ENCODE measurements at places on chromosomes 16 and 17. TPM values are rescaled to one million over a fixed set of nuclear protein-coding genes. Genes with fewer than 3 reads are reported as not detected.

DNA sequence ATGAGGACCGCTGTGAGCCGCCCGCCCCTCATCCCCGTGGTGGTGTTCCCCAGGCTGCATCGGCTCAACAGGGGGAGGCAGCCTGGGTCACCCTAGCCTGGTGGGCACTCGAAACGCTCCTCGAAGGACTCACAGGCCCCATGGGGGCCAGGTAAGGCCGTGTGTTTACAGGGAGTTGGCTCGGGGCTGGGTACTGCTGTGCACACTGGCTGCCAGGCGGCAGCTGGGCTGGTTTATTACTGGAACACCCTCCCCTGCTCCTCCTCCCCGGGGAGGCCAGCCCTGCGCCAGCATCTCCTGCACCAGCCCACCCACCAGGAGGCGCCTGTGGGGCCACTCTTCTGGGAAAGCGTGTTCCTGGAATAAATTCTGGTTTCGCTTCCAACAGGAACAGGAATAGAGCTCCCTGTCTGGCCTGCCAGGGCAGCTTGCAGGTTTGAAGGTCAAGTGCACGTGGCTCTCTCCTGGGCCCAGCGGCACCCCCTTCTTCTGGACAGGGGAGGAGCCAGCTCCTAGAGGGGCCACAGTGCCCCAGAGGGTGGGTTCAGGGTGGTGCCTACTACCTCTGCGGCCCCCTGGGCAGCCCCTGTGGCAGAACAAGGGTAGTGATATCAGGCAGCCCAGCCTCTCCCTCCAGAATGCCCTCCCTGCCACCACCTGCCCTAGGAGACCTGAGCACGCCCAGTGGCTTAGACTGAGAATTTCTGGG, 11.3 kb downstream of the MCRIP1 start:
- no peak for DNase-seq

GRCh38 chr17:36204724-36205500, 6.0 kb upstream of the CCL4L2 start:
- DNase-seq: no peak

DNA sequence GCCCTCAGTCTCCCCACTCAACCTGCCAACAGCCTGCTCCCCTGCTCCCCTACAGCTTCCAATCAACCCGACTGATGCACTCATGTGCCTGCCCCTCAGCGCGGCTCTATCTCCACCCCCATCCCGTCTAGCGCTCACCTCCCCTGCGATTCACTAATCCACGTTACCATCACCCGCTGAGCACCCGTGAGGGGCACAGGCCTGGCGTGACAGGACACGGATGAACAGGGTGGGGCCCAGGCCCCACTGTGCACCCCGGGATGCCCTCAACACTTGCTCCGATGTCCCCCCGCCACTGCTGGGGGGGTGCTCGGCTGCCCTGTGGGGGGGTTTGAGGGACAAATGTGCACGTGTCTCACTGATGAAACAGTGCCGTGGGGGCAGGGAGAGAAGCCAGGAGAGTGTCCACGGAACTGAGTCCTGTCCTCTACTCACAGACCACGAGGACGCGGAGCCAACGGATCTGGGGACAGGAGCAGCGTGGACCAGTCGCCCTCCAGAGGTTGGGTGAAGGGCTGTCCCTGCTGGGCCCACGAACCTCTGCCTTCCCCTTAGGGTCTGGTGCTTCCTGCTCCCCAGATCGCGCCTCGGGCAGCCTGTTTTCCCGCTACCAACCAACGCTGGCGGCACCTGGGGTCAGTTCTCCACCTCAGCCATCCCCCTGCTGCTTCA, 66.7 kb downstream of the RPH3AL start:
- DNase-seq: no peak

DNA sequence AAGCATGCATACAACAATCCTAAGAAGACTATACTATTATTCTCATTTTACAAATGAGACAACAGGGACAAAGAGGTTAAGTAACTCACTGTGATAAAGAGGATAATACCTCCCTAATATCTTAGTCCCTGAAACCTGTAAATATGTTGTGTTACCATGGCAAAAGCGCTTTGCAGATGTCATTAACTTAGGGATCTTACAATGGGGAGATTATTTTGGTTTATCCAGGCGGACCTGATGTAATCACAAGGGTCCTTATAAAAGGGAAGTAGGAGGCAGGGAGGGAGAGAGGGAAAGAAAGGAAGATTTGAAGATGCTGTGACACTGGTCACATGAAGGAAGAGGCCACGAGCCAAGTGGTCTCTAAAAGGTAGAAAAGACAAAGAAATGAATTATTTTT, 164.7 kb downstream of the CNTNAP4 start:
- no peak for DNase-seq

GRCh38 chr17:70934231-70934630, 764.9 kb downstream of the KCNJ2 start:
- no peak for DNase-seq

GRCh38 chr17:68771867-68772515, 170.8 kb upstream of the FAM20A start:
- DNase-seq: no peak

DNA sequence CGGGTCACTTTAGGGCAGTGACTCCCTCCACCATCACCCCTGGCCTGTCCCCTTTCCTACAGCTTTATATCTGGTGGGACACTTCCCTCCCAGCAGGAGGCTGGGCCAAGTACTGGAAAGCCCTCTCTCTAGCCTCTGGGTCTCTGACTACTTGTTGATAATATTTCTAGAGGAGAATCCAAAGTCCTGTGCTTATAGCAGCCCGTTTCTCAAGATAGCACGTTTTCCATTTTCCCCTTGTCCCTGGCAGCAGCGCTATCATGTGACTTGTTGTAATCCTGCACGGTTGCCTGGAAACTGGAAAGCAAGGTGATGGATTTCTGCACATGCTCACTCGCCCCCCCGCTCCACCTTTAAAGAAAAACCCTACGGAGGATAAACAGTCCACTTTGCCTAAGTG, 3.3 kb upstream of the AXIN2 start:
- no peak for DNase-seq

- DNase-seq: no peak
These were observed 47.2 kb downstream of the OTOA start for GRCh38 chr16:21710938-21711337.

DNA sequence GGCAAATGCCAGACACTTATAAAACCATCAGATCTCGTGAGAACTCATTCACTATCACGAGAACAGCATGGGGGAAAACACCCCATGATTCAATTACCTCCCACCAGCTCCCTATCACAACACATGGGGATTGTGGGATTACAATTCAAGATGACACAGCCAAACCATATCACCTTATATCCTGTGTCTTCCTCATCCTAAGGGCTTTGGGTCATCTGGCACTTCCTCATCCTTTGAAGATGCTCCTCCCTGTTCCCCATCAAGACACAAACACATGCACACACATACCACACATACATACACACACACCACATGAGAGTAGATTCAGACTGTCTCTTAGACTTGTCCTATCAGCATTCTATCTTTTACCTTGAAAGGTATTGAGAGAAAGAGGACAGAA, 2.8 kb upstream of the PMFBP1 start:
- no peak for DNase-seq

- DNase-seq: no peak
These were observed 25.8 kb upstream of the KLHDC4 start for GRCh38 chr16:87791295-87792204.

DNA sequence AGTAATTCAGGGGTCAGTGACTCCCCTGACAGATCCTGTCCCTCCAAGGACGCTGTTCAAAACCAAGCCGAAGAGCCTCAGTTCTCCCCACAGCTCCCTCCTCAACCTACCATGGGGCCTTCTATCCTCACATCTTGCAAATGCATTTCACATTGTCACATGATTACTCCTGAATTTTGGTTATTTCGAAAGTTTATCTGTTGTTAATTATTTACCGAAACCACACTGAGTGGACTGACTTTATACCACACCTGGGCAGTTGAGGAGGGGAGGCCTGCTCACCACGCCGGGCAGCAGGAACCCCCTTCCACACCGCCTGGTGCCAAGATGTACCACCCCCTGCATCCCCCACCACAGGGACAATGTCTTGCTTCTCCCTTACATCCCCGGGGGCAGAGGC, 4.7 kb downstream of the TIMP2 start:
- no peak for DNase-seq

DNA sequence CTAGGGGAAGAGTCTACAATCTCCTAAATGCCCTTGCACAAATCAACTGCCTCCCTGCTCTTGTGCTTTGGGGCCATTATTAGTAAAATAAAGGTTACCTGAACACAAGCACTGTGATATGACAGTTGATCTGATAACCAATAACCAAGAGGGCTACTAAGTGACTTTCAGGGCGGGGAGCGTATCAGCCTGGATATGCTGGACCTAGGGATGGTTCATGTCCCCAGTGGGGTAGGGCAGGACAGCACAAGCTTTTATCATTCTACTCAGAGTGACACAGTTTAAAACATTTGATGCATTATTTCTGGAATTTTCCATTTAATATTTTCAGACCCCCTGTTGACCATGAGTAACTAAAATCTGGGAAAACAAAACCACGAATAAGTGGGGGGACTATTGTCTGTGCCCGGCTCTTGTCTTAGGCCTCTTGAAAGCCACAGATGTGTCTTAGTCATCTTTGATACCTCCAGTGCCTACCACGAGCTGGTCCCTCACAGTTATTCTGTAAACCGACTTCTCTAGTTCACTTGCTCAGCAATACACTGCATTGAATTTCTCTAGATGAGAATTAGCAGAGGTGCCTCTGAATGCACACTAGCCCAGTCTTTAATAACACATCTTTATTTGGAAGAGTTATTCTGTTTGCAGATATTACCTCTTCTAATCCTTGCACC, 94.6 kb upstream of the DHX40 start:
- DNase-seq: no peak

DNA sequence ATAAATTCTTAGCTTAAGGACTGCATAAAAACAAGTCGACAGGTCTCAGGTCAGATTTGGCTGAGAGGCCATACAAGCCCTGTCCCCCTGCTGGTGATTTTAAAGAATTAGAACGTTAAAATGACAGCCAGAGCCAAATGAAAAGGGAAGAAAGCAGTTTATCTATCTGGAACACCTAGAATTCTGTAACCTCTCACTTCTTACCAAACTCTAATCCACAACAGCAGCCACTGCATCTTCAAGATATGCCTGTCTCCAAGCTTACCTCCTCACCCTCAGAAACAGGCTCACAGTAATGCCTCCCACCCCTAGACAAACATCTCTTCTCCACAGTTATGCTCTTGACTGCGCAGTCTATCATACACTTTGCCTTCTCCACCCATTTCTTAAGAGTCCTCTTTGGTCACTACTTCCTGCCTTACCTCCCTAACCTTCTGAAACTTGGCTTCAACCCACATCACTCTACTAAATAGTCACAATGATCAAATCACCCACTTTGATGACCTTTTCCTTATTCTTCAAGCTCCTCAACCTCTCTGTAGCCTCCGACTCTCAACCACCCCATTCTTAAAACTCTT, 14.2 kb downstream of the ANKFY1 start:
- DNase-seq: no peak

DNA sequence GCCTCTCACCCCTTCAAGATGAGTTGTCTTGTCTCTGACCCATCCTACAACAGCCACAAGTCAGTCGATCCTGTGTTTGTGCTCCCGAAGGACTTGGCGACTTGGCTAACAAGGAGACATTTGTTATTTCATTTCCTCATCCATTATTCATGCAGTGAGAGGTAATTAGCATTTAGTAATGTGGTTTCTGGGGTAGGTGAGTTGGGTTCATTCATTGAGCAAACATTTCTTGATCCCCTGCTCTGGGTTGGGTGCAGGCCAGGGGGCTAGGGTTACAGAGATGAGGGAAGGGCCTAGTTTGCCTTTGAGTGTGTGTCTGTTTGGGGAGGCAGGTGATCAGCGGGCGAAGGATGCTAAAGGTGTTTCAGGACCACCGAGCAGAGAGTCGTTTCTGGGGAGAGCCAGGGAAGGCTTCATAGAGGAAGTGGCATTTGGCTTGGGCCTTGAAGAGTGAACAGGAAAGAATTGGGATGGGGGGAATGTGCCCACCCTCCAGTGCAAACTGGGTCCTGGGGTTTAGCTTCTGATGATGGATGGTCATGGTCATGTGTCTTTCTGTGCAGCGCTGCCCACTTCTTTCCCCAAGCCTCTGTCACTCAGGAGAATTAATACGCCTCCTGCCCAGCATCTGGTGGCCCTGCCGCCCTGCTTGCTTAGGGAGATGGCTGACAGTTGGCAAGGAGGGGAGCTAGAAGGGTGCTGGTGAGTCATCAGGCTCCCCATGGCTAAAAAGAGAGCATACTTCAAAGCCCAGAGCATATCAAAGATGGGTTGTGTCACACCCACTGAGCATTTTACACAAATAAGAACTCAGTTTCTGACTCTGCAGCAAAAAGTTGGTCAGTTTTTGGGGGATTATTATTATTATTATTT, 38.5 kb downstream of the MSI2 start:
- peak; percentile 11 for DNase-seq

- no peak for DNase-seq
These were observed 818.2 kb downstream of the KCNJ18 start for GRCh38 chr17:22510504-22510903.

DNA sequence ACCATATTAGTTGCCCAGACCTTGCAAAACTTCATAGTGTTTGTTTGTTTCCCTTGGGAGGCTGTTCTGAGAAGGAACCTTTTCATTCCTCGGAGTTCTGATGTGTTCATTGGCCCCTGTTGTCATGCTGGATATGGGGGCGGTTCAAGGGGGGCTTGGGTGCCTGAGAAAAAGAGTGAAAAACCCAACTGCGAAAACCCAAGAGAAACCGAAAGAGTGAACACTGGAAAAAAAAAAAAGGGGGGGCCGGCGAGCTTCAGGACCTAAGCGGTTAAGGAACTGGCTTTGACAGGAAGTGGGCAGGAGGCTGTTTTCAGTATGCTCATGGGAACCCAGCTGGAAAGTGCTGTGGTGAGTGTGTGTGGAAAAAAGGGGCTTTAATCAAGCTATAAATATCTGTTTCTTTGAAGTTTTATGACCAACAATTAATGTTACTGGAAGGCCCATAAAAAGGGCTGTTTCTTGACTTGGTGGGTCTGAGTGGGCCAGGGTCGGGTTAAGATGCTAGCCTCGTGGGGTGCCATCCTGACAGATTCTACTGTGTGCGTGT, 510.7 kb downstream of the MAF start:
- DNase-seq: peak; percentile 41

DNA sequence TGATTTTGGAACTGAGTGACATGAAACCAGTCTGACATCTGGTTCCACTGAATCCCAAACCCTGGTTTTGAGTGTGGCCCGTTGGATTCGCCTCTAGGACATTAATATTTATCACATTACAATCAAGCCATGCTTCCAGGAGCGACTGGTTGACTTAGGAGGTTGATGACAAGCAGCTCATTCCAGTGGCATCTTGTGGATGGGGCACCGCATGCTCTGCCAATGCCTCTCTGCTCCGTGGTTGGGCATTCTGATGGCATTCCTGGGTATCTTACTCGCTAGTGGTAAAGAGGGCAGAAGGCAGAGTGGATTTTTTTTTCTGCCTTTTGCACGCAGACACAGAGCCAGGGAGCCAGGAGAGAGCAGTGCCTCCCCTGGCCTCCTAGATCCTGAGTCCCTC, 31.4 kb downstream of the CACNG4 start:
- no peak for DNase-seq

- DNase-seq: no peak
These were observed 28.6 kb upstream of the XYLT1 start for GRCh38 chr16:17499223-17499902.

Gene CETP
- total RNA-seq: not detected

Gene ZNF286A
- 32.1 TPM for total RNA-seq

Gene TOB1
- total RNA-seq: 261 TPM

Gene TBC1D3I
- total RNA-seq: 1.1 TPM

Gene KRT31
- total RNA-seq: not detected

Gene KRT32
- not detected for total RNA-seq

Gene USP22
- total RNA-seq: 134 TPM

Data from naive thymus-derived CD4-positive, alpha-beta T cell (primary cell).